Cortex of kidney (tissue), 1 donor: ENCODE measurements at places on chromosomes 16 and 17.

GRCh38 chr17:76074390-76075363, at the start of gene GALR2:
GALR2 (plus strand) TSS chr17:76074781; CDS start chr17:76074884, 103 bp downstream.
- no peak for DNase-seq

- no peak for DNase-seq
Observed at GRCh38 chr16:2799859-2800226, 1.6 kb downstream of the PRSS41 start.

- no peak for DNase-seq
Observed at GRCh38 chr16:89331371-89332109, 114.0 kb downstream of the ZNF778 start.

DNA sequence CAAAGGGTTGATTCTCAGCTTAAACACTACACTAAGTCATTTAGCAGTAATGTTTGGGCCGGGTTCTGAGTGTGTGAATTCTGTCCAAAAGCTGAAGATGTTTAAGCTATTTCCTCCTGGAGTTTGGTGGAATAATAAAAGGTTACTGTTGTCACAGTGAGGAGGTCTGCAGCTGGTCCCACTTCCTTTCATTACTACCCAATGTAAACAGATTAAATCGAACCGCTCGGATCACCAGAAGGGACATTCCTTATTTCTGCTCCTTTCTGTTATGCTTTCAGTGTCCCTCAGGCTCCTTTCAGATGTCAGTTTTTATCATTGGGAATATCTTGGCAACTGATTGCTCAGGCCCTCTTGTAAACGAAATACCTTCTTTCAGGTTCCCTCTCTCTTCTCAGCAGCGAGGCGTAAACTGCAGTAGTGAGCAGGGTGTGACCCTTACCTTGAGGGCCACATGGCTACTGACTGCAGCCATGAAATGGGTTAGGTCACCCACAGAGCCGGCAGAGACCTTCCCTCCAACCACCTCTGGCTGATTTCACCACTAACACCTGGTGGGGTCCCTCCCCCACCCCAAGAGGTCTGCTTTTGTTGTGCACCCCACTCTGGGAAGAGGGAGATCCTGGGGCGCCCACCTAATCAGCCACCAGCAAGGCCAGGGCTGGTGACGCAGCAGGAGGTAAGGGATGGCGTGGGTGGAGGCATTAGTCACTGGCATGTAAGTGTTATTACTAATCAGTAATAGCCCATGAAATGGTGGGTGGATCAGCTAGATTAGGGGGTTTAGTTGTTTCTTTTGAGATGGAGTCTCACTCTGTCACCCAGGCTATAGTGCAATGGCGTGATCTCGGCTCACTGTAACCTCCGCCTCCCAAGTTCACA, 117.6 kb downstream of the VPS53 start:
- no peak for DNase-seq

DNA sequence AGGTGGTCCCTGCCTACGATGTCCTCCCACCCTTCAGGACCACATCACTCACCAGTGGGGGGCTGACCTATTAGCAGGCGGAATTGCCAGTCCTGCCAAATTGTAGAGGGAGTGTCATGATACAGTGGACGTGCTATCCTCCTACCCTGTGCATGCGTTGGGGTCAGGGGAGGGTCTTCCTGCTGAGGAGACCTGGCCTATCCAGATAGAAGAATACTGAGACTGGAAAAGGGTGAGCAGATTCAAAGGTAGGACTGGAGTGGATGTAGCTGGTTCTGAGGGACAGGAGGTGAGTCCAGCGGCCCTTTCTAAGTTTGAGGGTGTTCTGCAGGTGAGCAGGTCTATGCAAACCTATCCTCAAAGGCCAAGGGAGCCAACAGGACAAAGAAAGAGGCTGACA, 8.0 kb downstream of the PRSS41 start:
- DNase-seq: no peak

- DNase-seq: no peak
Observed at GRCh38 chr17:41549596-41550039, 21.5 kb upstream of the KRT19 start.

DNA sequence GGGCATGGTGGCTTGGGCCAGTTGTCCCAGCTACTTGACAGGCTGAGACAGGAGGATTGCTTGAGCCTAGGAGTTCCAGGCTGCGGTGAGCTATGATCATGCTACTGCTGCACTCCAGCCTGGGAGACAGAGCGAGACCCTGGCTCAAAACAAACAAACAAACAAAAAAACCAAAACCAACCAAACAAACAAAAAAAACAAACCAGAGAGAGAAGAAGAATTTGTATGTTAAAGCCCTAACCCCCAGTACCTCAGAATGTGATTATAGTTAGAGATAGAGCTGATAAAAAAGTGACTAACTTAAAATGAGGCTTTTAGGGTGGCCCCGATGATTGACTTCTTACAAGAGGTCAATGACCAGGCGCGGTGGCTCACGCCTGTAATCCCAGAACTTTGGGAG, 1.7 kb upstream of the MMP25 start:
- no peak for DNase-seq

DNA sequence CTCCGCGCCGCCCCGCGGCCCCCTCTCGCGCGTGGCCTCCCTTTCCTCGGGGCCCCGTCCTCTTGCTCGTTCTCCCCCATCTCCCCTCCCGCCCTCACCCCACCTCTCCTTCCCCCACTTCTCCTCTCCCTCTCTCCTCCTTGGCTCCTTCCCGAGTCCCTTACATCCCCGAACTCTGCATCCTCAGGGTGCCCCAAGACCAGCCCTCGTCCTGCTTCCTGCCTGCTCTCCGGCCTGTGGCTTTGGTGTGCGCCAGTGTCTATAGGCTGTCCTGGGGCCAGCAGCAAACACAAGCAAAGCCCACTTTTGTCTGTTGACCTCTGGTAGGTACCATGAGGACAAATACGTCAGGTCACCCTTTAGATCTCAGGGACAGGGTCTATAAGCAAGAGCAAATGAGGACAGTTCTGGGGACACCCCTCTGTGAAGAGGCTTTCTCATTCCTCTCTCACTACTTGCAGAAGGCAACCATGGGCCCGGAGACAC, 284 bp upstream of the COPZ2 start:
- no peak for DNase-seq

DNA sequence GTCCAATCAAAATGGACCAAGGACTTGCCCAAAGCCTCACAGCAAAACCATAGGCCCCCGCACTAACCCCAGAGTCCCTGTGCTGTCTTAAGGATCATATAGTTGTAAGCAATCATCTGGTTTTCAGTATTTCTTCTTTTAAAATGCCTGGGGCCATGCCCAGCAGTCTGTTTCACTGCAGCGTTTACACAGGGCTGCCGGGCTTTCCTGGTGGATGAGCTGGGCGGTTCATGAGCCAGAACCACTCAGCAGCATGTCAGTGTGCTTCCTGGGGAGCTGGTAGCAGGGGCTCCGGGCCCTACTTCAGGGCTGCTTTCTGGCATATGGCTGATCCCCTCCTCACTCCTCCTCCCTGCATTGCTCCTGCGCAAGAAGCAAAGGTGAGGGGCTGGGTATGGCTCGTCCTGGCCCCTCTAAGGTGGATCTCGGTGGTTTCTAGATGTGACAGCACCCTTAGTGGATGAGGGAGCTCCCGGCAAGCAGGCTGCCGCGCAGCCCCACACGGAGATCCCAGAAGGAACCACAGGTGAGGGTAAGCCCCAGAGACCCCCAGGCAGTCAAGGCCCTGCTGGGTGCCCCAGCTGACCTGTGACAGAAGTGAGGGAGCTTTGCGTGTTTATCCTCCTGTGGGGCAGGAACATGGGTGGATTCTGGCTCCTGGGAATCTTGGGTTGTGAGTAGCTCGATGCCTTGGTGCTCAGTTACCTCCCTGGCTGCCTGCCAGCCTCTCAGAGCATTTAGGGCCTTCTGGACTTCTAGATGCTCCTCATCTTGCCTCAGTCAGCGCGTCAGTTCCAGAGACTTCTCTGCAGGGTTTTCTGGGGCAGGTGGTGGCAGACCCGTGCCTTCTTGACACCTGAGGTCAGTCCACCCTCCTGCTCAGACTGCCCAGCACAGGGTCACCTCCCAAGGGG, 24.8 kb upstream of the STH start:
- no peak for DNase-seq

- DNase-seq: no peak
Observed at GRCh38 chr17:78933025-78933958, 8.1 kb upstream of the TIMP2 start.

DNA sequence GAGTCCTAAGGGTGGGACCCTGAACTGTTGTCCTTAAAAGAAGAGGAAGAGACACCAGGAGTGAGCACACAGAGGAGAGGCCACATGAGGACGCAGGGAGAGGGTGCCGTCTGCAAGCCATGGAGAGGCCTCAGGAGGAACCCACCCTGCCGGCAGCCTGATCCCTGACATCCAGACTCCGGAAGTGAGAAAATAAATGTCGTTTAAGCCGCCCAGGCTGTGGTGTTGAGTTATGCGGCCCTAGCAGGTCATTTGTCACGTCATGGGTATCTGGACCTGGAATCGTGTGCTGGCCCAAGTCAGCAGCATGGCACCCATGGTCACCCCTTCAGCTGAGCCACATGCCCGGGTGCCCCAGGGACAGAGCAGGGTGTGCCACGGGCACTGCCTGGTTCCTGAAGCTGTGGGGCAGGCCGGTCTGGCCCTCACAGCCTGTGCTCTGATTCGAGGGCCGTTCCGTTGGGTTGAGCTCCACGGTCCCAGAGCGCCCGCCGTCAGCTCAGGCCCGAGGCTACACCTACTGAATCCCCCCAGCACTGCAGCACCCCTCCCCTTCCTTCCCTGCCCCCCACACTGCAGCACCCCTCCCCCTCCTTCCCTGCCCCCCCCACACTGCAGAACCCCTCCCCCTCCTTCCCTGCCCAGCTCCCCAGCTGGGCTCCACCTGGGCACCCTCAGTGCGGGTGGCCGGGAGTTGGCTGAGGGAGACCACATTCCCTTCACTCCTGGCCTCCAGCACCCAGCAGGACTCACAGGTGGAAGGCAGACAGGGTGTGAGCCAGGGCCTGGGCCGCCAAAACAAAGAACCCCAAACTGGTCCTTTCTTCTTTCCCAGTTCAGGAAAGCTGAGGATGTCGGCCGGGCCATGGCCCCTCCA, 2.7 kb upstream of the CCDC57 start:
- no peak for DNase-seq

GRCh38 chr17:17933775-17934174, 38.4 kb downstream of the TOM1L2 start:
- no peak for DNase-seq

GRCh38 chr16:69709456-69710084, 16.8 kb downstream of the NQO1 start:
- no peak for DNase-seq

- no peak for DNase-seq
Observed at GRCh38 chr17:10295728-10296343, 77.0 kb downstream of the MYH13 start.

- no peak for DNase-seq
Observed at GRCh38 chr16:77304134-77304533, 104.9 kb downstream of the SYCE1L start.

- DNase-seq: no peak
Observed at GRCh38 chr17:41393294-41393693, 4.1 kb downstream of the KRT31 start.

DNA sequence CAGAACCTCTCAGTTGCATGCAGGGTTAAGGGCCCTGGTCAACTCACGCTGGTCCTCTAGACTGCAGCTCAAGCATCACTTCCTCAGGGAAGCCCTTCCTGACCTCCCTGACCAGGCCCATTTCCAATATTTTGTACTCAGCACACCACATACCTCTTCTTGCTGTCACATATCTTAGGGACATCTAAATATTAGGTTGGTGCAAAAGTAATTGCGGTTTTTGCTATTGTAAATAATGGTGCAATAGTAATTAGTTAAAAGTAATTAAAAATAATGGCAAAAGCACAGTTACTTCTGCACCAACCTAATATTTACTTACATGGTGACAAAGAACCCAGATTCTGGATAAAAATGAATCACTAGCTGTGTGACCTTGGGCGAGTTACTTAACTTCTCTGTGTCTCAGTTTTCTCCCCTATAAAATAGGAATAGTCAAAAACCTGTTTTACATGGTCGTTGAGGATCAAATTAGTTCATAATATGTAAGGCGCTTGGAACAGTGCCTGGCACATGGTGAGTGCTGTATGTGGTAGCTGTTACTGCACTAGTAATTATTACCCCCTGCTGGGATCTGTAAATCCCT, 177.4 kb downstream of the PRKCB start:
- DNase-seq: no peak

- no peak for DNase-seq
Observed at GRCh38 chr17:78117027-78117981, 11.3 kb downstream of the TMC6 start.

GRCh38 chr16:77300256-77300655, 101.0 kb downstream of the SYCE1L start:
- DNase-seq: no peak

DNA sequence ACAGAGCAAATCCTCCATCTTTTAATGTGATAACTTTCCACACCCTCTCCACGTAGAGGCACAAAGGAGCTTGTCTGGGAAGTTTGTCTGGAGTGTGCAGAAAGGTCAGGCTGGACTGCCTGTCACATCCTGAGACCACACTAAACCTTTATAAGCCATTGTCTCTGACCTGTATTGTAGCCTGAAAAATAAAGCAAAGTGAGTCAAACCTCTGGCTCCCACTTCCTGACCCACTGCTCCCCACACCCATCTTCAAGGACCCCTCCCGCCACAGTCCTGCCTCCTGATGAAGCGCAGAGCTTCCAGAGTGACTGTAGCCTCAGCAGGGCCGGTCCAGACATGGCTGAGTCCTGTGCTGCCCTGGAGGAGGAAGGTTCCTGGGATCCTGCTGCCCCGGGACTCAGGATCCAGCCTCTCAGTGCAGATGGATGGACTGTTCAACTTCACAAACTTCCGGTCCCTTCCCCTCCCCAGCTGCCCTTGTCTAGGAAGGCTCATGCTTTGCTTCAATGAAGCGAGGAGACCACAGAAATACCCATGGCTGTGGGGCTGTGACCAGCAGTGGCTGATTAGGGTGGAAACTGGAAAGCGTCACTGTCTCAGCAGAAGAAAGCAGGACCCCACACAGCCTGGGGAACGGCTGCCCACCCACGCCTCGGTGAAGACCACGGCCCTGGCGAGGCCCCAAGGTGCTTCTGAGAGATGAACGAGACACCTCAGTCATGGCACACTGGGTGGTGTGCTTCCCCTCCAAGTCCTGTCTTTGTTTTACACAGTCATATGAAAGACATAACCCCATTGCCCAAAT, 30.9 kb upstream of the CLEC18B start:
- no peak for DNase-seq

DNA sequence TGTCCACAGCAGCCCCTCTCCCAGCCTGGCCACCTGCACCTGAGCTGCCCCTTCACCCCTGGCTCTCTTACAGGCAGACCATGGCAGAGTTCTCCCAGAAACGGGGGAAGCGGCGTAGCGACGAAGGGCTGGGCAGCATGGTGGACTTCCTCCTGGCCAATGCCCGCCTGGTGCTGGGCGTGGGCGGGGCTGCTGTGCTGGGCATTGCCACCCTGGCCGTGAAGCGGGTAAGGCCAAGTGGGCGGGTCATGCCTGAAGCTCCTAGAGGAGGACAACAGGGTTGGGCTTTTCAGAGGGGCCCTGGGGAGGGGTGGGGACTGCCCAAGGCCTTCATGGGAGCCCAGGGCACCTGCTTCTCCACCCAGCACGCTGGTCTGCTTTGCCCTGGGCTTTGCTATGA, 2.2 kb downstream of the MIEF2 start:
- no peak for DNase-seq

- no peak for DNase-seq
Observed at GRCh38 chr16:12896562-12896961, 4.8 kb upstream of the SHISA9 start.

GRCh38 chr17:72691586-72691985, 400.9 kb downstream of the SLC39A11 start:
- no peak for DNase-seq
